Fibroblast of skin of scalp (primary cell): ENCODE measurements at places on chromosomes 7 and 10.

DNA sequence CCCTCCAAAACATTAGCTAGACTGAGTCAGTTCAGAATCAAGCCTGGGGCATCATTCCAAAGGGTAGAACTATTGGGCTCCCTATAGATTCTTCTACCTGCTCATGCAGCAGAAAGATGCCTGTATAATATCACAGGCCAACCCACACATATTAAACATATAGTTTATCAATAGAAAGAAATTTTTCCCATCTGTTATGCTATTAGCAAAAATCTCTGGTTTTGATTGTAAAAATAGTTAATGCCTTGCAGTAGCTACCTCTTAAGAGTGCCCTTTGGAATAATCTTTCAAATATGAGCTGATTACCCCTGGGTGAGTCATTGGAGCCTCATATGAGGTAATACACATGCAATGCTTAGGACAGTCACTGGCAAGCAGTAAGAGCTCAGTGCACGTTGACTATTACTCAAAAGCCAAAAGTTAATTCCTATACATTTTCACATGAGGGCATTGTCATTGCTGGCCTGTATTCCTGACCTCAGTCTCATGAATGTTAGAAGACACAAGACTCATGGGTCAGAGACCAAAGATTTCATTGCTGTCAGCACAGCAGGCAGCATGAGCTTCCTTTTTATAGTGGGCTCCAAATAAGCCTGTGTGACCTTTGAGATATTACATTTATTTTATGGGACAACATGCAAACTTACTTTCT is 180.0 kb downstream of the FGFR2 start:
- peak; percentile 78 for DNase-seq

- peak; percentile 66 for DNase-seq
Measured at GRCh38 chr7:47968847-47969774, 10.3 kb downstream of the HUS1 start.

GRCh38 chr10:54800741-54801421 is at the start of gene PCDH15:
Gene PCDH15, minus strand, starts transcription at chr10:54801231. Its CDS starts 136,969 bp downstream, at chr10:54664262.
- DNase-seq: peak; percentile 24

- peak; percentile 51 for DNase-seq
Measured at GRCh38 chr7:101058355-101058754, 26.9 kb upstream of the TRIM56 start.

DNA sequence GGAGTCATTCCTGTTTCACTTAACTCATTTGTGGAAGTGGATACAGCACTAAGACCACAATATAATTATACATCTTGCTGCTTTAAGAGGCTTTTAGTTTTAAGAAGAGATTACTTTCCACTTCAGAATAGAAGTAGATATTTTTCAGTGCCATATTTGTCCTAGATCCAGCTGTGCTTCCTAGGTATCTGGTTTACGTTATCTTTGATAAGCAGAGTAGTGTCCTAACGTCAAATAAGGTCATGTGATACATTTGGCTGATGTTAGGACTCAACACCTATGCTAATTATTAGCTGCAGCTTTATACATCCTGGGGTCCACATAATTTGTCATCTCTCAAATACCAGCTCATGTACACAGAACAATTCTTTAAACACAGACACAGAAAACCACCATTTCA is 196.2 kb upstream of the SMIM30 start:
- DNase-seq: no peak

DNA sequence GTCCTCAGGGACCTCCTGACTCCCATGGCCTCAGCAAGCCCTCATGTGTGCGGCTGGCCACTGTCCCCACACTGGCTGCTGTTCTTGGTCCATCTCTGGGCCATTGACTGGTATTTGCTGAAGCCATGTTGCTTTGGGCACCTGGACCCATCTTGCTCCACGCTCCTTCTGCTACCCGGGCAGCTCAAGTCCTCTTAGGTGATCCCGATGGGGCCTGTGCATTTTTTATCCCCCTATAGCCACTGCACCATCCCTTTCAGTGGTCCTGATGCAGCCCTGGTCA is 16.7 kb downstream of the RAMP3 start:
- no peak for DNase-seq

DNA sequence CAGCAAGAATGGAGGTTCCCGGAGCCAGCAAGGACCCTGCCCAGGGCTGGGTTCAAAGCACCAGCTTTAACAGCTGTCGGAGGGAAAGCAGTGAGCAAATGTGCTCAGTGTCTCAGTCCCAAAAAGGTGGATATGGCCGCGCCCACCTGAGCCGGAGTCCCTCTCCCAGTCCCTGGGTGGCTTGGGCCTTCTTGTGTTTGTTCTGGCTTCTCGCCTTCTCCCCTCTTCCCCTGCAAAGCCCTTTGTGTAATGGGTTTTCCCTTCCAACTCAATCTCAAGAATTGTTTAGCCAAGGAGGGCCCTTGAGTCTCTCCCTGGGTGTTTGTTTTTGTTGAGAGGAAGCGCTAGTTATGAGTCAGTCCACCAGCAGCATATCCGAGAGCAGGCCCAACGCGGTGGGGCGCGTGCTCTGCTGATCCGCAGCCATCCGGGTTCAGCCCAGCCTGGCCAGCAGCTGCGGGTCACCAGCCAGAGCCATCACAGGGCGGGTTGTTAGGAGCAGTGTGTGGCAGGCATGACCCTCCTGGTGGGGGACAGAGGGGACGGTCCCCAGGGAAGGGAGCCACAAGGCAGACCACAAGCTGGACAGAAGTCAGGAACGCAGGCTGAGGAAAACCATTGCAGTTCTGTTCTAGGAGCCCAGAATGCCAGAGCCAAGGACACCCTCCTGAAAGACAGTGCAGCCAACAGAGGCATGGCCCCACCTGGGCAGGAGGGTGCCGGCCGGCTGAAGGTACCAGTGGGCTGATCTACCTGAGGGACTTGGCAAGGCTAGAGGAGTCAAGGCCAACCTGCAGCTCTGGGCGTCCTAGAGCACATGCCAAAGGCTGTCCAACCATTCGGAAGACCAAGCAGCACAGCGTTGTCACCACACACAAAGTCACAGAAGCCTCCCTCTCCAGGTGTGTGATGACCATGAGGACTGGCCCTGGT is 21.3 kb downstream of the CALML3 start:
- DNase-seq: peak; percentile 88

GRCh38 chr7:12909483-12909882 is 222.1 kb downstream of the ARL4A start:
- no peak for DNase-seq

GRCh38 chr7:140923358-140924006 is 1.2 kb downstream of the BRAF start:
- DNase-seq: no peak

GRCh38 chr7:2313450-2314208 is 612 bp downstream of the SNX8 start:
- DNase-seq: no peak

DNA sequence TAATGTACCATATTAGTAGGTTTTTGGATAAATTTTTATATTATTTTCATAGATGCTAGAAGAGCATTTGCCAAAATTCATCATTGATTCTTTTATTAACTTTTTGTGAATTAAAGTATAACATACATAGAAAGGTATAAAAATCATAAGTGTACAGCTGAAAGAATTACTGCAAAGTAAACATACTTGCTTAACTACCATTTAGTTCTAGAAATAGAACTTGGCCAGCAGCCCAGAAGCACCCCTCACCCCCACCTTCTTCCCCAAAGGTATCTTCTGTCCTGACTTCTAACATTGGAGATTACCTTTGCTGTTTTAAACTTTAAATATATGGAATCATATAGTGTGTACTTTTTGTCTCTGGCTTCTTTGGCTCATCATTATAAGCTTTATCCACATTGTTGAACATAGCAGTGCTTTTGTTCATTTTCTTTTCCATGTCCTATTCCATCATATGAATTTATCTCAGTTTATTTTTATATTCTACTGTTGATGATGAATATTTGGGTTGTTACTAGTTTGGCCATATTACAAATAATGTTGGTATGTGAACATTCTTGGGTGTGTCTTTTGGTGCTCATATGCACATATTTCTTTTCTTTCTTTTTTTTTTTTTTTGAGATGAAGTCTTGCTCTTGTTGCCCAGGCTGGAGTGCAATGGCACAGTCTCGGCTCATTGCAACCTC is 142.8 kb downstream of the ADK start:
- peak; percentile 88 for DNase-seq

DNA sequence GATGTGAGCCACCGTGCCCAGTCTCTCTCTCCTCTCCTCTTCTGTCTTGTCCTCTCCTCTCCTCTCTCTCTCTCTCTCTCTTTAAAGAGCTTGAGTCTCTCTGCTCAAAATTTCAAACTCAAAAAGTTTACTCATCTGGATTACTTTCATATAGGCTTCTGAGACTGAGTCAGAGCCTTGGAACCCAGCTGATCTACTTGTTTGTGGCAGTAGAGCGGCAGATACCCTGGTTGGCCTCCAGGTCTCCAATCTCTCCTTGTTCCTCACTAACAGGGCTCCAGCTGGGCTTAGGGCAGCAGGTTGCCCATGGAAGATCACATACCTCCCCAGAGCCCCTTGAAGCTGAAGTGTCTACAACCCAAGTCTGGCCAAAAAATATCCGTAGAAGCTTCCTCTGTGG is 51.0 kb downstream of the HHEX start:
- DNase-seq: no peak

- no peak for DNase-seq
Measured at GRCh38 chr10:126521399-126521798, 133.1 kb upstream of the ADAM12 start.

DNA sequence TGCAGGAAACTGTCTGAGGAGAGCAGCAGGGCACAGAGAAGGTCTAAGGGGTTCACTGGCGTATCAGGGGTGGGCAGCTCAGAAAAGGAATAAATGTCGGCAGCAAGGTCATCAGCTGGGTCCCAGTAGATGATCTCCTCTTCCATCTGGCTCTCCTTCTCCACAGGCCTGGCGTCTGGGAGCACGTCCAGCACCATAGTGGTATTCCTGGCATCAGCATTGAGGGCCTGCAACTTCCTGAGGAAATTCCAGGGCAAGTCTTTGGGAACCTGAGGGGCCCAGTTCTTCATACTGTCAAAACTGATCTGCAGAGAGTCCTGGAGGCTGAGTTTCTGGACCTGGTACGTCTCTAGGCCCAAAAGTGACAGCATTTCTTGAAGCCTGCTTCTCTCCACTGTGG is 9.6 kb upstream of the MRPS24 start:
- DNase-seq: peak; percentile 38

DNA sequence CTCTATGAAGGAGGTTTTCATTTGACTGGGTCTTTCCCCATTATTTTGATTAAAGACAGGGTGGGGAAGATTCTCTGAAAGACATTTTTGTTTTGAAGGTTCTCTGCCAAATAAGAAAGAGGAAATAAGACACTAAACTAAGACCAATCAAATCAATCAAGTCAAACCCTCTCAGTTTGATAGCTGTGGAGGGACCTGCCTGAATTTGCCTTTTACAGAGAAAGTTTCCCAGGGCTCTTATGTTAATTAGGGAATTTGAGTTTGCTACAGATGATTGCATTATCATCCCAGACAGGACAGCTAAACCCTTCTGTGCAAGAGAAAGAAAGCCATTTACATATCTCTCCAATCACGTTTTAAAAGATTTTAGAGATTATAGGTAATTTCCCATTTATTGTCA is 80.0 kb downstream of the CSTF2T start:
- DNase-seq: no peak

- no peak for DNase-seq
Measured at GRCh38 chr10:70603449-70603801, 884 bp upstream of the PRF1 start.

DNA sequence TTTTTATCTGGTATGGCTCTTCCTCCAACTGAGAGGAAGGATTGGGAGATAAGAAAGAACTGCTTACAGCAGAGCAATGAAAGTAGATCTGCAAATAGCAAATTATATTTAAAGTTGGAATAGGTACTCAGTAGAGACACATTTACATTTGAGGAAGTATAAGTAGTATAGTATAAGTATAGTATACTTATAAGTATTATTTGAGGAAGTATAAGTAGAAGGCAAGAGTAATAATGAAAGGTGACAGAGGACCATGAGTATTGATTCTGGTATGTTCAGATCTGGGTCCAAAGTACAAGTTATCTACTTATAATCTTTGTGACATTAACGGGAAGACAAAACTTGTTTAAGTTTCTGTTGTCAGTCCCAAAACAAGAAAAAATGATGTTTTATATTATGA is 527.6 kb upstream of the SORCS1 start:
- no peak for DNase-seq

DNA sequence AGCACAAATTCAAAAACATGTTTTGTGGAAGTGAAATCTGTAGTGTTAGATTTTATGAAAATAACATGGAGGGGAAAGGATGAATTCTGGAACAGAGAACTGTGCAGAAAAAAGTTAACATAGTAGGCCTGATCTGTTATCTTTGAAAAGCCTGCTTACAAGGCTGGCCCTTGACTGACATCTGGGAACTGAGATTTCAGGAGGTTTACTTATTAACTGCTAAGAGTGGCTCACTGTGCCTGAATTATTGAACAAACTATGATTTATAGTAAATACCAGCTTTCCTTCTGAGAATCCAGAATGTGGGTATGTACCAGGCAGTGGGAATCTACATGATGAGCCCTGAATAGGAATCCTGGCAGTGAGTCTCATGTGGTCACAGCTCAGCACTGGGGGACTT is 30.5 kb downstream of the NSUN6 start:
- DNase-seq: no peak

DNA sequence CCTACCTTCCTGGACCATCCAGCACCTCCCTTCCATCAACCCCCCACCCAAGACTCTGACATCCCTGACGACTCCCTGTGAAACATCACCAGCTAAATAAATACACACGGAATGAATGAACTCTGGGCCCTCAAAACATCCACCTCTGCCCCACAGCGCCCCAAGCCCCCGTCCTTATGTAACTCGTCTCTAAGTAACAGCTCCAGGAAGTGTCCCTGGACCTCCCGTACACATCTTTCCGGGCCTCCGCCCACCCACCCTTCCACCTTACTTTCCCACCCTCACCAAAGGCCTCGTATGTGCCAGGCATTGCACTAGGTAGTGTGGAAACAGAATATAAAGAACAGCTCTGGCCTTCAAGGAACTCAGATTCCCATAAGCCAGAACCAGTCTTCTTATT is 27.7 kb upstream of the SLIT1 start:
- DNase-seq: no peak

- DNase-seq: no peak
Measured at GRCh38 chr10:33274096-33274785, 60.2 kb downstream of the NRP1 start.

GRCh38 chr10:60029475-60029874 is 123.1 kb upstream of the CCDC6 start:
- DNase-seq: no peak

GRCh38 chr10:57846307-57847065 is 421.2 kb downstream of the IPMK start:
- no peak for DNase-seq

DNA sequence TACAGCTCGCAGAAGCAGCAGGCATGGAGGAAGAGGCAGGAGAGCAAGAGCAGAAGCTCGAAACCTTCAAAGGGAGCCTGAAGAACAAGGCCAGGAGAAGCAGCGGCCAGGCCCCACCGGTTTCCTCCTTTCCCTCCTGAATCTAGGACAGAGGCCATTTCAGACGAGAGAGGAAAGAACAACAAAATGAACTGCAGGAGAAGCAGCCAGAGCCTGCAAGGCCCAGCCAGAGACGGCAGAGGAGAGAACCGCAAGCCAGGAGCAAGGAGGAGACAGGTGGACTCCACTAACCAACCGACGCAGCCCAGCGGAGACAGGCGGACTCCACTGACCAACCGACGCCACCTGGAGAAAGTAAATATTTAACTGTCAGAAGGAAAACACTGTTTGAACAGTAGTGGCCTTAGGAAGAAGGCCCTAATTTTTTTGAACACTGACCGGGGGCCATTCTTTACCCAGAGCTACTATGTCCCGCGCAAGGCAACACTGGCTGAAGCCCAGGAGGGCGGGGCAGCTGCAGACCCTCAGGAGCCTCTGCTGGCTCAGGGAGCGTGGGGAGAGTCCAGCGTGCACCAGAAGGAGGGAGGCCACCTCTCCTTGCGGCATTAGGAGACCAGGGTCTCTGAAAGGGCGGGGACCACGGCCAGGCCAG is 559.2 kb downstream of the PTPRN2 start:
- no peak for DNase-seq
